ENCODE measurements at places on chromosomes 2 and 18.

DNA sequence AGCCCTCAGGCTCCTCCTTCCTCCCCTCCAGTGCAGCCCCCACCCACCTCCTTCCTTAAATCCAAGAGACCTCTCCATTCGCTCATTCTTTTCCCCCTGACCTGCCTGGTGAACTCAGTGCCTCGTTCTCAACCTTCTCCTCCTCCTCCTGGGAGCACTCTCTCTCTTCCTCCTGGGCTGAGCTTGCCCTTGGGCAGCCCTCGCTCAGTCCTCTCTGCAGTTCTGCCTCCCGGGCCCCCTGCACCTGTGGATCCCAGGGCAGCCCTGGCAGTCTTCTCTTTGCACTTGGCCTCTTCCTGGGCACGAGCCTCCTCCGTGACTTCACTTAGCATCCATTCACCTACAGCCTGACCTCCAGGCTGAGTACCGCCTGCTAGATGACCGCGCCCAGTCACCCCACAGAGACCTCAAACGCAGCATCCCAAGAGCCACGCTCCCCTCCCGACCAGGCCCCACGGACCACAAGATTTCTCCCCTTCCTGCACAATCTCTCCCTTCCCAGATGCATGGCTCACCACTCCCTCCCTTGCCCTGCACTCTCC is 58.9 kb upstream of the ID2 start:
- no peak for DNase-seq

DNA sequence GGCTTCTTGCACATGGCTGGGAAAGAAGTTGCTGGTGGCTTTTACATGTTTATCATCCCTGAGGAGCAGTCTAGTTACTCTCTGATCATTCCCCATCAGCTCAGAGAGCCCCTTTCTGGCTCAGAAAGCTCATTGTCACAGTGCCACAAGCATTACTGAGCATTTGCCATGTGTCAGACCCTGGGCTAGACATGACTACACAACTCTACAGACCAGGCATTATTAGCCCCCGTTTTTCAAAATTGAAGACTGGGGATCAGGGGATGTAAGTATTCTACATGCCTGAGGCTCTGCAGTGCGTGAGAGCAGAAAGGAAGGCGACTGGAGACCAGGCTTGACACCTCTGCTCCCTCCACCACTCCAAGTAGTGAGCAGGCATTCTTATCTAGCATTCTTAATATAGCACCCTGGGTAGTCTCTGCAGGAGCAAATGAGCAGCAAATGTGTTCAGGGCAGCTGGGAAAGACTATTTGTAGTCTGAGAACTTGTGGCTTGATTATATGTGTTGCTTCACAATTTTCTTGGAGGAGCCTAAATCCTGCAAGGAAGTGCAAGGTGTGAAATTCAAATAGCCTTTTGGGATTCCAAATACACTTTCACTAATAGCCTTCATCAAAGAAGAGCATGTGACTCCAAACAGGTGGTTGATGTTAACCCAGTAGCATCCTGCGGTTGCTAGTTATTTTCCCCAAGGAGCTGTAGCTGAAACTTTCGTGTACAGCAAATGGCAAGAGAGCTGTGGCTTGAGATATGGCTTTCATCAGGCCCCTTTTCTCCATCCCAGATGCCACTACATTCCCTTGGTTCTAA is 143.2 kb downstream of the DDX1 start:
- DNase-seq = no peak

DNA sequence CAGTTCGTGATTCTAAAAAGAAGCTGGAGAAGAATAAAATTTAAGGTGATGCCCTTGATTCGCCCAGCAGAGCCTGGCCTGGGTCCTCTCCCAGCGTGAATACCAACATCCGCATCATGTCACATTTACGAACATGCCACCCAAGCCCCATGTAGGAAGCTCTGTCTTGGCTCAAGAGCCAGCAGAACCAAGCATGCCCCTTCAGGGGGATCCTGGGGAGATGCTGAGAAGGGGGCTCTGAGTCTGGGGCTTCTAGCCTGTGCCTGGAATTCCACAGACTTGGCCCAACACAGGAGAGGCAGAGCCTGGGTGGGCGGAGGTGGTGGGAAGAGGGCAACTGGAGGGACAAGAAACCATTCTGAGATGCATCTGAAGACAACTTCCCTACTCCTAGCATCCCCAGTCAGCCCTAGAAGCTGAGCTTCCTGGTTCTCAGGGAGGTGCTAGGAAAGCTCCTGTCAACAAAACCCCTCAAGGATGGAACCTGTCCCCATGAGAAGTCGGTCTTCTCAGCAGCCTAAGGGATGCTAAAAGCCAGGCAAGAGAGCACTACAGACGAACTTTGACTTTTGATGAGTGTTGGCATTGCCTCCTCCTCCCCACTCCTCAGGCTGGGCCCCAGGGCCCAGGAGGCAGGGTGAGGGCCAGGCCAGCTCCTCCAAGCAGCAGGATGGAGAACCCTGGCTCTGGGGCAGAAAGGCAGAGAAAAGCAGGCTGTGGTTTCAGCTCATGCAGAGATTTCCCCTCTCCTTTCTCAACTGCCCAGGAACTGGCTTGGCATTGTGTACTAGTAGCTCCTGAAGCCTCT is 57.9 kb downstream of the POLR1A start:
- DNase-seq = no peak

DNA sequence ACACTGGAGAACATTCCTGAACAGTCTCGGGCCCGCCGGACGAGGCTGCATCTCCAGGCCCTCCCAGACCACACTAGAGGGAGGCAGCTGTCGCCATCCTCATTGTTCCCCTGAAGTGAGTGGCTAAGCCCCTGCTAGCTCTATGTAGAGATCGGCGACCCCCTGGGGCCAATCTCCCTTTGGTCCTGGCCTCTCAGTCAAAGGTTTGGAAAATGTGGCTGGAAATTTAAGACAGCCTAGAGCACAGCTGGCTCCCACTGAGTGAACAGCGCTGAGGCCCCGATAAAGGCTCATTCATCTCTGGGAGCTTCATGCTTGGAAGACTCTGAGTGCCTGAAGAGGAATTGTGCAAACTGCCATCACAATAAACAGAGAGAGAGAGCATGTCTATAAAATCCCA is 360.3 kb downstream of the CLIP4 start:
- DNase-seq = no peak

DNA sequence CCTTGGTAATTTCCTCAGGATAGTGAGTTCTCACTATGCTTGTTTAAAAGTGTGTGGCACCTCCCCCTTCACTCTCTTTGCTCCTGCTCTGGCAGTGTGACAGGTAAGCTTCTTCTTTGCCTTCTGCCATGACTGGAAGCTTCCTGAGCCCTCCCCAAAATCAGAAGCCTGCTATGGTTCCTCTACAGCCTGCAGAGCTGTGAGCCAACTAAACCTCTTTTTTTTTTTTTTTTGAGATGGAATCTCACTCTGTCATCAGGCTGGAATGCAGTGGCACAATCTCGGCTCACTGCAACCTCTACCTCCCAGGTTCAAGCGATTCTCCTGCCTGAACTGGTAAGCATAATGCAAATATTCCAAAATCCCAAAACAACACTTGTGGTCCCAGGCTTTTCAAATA is 80.0 kb downstream of the SOWAHC start:
- no peak for DNase-seq

GRCh38 chr2:96181529-96181928 is 27.1 kb downstream of the STARD7 start:
- DNase-seq = no peak

DNA sequence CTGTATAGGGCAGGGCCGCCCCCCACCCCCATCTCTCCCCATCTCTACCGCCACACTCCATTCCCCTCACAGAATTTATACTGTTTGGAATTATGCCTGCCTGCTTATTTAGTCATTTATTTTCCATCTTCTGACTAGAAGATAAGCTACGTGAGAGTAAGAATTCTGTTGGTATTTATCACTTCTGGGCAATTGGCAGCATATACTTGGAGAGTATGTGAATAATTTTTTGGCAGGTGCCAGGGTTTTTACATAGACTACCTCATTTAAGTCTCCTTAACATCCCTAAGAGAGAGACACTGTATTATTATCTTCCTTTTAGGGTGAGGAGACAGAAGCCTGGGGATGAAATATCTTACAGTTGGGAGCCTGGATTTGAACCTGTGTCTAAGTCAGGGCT is 45.0 kb downstream of the SLC4A1AP start:
- DNase-seq = no peak

GRCh38 chr2:27019931-27020855 is 12.6 kb upstream of the TMEM214 start:
- DNase-seq = no peak

DNA sequence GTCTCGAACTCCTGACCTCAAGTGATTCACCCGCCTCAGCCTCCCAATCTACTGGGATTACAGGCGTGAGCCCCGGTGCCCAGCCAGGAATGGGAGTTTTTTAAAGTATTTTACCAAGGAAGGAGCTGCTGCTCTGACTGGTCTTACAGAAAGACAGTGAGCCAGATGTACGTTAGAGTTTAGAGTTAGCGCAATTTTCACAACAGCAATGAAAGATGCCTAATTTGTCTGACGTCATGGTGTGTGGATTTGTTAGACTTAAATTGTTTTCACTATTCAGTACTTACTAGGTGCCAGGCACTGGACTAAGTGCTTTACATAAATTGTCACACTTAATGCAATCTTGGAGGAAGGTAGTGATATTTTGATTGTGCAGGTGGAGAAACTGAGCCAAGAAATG is 12.4 kb upstream of the RPL37A start:
- DNase-seq = no peak

- DNase-seq = no peak
Measured at GRCh38 chr2:72924353-72925240, 7.3 kb downstream of the EMX1 start.

- DNase-seq = no peak
Measured at GRCh38 chr2:231820786-231821303, 34.6 kb downstream of the COPS7B start.

DNA sequence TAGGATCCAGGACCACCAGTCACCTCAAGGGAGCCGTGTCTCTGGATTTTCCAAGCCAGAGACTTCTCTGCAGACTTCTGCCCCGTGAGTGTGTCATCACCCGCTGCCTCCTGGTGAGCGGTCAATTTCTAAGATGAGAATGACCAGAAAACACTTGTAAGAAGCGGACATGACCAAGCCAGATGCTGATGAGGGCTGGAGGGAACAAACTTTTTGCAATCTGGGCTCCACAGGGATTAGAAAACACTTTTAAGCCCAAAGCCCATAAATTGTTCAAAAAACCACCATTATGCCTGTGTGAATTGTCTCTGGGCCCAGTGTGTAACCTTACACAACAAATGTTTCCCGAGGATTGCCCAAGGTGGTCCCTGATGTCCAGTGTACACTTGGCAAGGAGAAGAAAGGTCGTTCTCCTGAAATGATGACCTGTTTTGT is 5.3 kb upstream of the NPPC start:
- no peak for DNase-seq

GRCh38 chr18:40932862-40933261 is 1022.2 kb upstream of the PIK3C3 start:
- no peak for DNase-seq

- no peak for DNase-seq
Measured at GRCh38 chr18:48167897-48168253, 237.4 kb upstream of the SMAD2 start.

GRCh38 chr18:24153397-24153796 is 14.5 kb downstream of the CABYR start:
- DNase-seq = no peak

- no peak for DNase-seq
Measured at GRCh38 chr18:48622911-48623431, 84.1 kb downstream of the CTIF start.

DNA sequence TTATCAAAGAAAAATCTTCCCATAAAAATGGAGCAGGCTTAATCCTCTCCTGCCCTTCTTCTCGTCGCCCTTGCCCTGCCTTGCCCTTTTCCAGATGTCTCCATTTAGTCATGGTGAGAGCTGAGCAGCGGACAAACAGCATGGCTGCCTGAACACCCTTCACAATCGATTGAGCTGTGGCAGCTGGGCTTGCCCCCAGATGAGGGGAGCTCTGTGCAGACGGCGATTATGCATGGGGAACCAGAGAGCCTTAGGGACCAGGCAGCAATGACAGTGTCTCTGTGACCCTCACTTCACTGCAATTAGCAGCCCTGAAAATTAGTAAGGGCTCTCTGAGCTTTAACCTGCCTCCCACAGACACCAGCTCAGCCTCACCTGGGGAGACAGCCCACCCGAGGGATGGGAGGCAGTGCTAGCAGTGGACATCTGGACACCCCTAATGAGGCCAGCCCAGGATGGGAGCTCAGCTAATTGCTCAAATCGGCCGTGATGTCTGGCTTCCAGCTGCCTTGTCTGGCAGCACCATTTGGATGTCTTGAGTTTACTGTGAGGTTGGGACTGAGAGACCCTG is 365.7 kb downstream of the TNS1 start:
- DNase-seq = no peak

- no peak for DNase-seq
Measured at GRCh38 chr2:30527859-30528258, 80.8 kb downstream of the LCLAT1 start.

GRCh38 chr18:32333781-32334180 is 136.9 kb downstream of the GAREM1 start:
- DNase-seq = no peak

- no peak for DNase-seq
Measured at GRCh38 chr2:98508709-98509066, 64.0 kb downstream of the INPP4A start.

DNA sequence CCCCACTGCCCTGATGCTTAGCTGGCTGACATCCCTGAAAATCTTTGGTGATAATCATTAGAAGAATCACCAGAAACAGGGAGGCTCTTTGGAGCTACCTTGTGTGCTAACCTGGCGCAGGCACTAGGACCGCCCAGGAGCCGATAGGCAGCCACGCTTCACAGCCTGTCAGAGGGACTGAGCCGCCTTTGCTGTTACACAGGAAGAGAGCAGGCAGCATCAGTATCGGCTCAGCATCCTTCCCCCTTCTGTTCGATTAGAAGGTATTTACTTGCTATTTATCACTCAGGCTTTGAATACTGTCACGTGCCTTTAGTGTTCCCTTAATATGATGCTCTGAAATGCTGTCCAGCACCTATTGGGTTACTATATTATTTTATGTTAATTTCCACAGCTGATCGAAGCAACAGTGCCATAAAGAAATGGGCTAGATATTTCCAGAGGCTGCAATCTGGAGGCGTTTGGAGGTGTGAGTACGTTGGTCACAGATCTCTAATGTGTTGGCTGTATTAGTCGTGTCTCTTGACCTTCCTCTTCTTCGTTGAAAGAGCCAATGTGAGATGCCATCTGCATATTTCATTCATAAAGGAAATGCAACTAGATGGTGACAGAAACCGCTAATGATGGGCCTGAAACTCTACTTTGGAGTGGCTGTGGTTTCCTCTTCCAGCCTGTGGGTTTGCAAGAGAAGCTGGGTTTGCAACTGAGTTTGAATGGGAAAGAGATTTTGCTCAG is 110.4 kb upstream of the RAB27B start:
- DNase-seq = no peak

- DNase-seq = no peak
Measured at GRCh38 chr2:145691659-145692058, 1171.7 kb upstream of the ZEB2 start.
